ENCODE measurements at places on chromosomes 5 and 9.

- no peak for DNase-seq
Measured at GRCh38 chr9:90616806-90617205, 25.8 kb downstream of the DIRAS2 start.

DNA sequence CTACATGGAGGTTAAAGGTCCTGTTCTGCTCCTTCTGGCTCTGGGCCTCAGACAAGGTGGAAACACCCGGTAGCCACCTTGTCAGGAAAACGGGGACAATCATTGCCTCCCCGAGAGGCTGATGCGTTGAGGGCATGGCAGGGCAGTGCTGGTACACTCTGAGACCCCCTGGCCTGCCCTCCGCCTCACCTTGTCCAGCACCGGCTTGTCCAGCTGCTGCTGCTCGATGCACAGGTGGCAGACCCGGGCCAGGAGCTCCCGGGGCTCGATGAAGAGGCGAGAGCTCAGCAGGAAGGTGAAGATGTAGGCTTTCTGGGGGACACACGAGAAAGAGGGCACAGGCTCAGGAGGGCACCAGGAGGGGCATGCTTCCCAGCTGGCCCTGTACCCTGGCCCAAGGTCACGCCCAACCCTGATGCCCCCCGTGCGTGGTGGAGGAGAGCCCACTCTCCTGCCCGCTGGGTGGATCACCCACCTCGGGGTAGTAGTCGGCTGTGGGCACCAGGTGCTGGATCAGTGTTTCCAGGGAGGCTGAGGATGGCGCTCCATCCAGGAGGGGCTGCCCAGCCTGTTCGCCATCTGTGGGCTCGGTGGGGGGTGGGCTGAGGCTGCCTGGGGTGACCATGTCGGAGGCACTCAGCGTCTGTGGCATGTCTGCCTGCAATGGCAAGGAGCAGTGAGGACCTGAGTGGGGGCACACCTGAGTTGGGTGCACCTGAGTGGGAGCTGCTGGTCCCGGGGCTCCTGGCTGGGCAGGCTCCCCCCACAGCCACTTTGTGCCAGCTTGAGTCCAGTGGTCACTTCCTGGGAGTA lies 66.0 kb upstream of the RNF130 start:
- DNase-seq = peak; percentile 59

DNA sequence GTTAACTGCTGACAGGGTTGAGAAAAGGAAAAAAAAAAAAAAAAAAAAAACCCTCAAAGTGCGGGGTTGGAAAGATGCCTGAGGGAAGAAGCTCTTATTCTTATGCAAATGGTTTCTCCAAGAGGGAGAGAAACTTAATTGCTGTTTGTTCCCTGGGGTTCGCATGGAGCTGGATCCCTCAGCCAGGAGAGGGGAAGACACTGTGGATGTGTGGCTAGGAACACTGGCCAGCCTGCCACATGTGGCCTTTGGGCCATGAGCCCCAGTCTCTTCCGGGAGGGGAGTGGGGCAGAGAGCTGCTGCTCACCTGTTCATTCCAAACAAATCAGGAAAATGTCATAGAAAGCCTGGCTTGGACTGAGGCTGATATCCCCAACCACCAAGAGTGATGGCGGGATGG lies 9.4 kb upstream of the SCGB3A2 start:
- DNase-seq = no peak

GRCh38 chr5:140043508-140043872 lies 391 bp upstream of the NRG2 start:
- DNase-seq = no peak

DNA sequence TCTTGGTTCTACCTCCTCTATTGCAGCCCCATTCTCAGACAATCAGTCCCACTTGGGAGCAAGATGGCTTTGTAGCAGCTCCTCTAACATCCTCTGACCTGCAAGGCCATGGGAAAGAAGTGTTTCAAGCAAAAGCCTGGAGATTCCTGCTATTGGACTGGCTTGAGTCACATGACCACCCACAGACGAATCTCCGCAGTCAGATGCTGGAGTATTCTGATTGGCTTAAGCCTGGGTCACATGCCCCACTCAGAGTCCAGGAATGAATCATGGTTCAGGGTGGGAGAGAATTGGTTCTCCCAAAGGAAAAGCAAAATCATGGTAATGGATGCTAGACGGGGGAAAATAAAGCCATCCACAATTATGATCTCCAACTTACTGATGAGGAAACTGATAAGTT lies 22.6 kb upstream of the LMX1B start:
- no peak for DNase-seq

Data from ascending aorta (tissue), 2 donors.